ENCODE measurements at places on chromosomes 3 and 15.

- DNase-seq, result no peak
These were observed 30.6 kb upstream of the LPP start for GRCh38 chr3:188123170-188123905.

- no peak for DNase-seq
These were observed 27.6 kb downstream of the ZNF860 start for GRCh38 chr3:32009101-32009500.

DNA sequence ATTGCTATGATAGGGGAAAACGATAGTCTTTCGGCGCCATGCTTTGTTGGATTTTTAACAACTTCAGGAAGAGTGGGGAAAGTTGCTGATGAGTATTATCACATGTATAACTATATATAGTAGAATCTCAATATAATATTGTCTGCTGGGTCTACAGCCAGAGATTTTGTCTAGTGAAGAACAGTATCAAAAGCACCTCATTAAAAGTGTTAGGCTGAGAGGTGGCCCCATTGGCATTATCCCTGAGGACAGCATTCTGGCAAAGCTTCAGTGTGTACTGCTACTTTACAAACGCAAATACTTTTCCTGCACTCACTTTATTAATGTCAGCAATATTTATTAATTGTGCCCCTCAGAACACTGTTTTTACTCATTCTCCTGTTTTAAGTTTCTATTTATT is 11.8 kb downstream of the QTRT2 start:
- no peak for DNase-seq

DNA sequence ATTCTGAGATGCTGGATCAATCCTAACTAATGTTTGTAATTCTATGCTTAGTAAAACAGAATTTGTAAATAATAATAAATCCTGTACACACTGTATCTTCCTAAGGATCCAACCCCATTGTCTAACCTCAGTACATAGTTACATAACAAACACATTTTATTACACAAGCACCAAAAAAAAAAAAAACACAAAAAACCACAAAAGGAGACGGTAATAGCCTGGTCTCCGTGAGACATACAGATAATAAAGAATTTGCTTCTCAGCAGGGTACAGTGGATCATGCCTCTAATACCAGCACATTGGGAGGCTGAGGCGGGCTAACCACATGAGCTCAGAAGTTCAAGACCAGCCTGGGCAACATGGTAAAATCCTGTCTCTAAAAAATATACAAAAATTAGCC is 558.7 kb downstream of the MAGI1 start:
- no peak for DNase-seq

GRCh38 chr3:33612607-33613006 is 105.4 kb downstream of the CLASP2 start:
- no peak for DNase-seq

DNA sequence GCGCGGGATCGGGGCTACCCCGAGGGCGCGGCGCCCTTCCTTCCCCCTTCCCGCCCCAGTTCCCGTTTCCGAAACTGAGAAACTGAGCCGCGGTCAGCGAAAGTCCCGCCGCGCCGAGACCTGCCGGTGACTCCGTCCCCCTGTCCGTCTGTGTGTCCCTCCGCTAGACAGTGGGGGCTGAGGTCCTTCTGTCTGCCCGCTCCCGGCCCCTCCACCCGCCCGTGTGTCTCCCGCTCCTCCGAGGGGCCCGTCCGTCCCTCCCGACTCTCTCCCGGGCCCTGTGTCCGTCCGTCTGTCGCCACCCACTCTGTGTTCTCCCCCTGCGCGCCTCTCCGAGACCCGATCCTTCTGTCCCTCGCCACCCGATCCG is 426 bp downstream of the PRKCD start:
- peak; percentile 4 for DNase-seq

- DNase-seq, result no peak
These were observed 39.6 kb downstream of the TRIM69 start for GRCh38 chr15:44775953-44776352.

- DNase-seq, result no peak
These were observed 136.5 kb upstream of the RASGRP1 start for GRCh38 chr15:38701149-38701548.

GRCh38 chr3:5275529-5275928 is 88.0 kb downstream of the EDEM1 start:
- DNase-seq, result no peak

DNA sequence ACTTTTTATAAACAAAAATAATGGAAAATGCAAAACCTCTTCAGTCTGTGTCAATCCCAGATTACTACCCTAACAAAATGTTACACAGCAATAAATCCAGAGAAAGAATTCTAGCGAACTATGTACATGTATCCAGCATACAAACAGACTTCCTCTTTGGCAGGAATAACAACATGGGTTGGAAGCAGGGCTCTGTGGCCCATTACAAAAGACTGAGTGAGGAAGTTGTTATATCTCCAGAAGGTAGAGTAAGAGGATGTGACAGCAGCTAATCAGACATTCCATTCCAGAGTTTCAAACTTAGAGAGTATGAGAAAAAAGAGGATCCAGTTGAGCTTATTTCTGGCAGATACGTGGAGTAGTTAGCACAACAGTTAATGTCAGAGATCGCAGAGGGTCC is 294.0 kb upstream of the PLSCR5 start:
- no peak for DNase-seq

DNA sequence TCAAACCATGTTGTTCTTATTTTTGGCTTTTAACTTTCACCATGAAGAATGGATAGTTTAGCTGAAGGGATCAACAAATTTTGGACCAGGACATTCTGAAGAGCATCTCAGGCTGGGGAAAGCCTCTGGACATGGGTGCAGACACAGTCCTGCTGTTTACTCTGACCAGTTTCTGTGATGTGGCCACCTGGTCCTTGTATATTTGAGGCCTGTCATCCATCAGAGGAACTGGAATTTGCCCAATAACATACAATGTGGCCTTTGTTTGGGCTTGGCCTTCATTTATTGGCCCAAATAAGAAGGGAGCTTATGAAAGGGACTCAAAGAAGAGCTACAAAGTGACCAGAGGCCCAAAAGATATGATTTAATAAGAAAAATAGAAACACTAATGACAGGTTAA is 127.9 kb downstream of the MYRIP start:
- no peak for DNase-seq

DNA sequence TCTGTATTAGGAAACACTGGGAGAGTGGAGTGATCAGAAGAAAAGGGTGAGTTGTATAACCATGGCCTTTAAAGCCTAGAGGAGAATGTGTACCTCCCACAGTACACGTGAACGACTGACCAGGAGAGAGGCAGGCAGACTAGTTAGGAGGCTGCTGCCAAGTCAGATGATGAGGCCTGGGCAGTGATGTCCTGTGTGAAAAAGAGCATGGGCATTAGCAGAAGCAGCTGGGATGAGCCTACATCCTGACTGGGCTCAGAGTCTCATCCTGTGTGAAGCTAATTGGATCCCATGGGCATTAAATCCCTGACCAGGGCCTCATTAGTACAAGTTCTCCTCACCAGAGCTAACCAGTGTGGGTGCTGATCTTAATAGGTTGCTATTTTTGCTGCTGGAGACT is 89.1 kb upstream of the SLC2A2 start:
- no peak for DNase-seq

- no peak for DNase-seq
These were observed 237.6 kb upstream of the MME start for GRCh38 chr3:154842536-154842935.

GRCh38 chr15:26945046-26945445 is 25.9 kb upstream of the GABRG3 start:
- DNase-seq, result no peak

DNA sequence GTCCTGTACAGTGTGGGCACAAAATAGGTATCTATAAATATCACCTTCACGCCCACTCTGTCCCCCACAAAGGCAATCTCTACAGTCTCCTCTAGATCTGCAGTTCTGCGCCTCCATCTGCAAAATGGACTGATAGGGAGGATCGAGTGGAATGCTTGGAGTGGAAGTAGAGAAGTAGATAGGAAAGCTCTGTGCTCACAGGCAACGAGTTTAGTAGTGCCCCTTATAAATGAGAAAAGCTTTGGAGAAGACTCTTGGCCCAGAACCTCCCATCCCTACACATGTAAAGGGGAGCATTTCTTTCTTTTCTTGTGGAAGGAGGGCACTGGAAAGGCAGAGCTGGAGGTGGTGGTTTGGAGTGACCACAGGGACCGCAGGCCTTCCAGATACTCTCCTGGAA is 88.5 kb downstream of the ZNF621 start:
- DNase-seq, result no peak

- DNase-seq, result no peak
These were observed 37.2 kb downstream of the ACAP2 start for GRCh38 chr3:195405651-195406050.

- DNase-seq, result no peak
These were observed 35.7 kb upstream of the SPSB4 start for GRCh38 chr3:141015481-141015880.

GRCh38 chr3:3707858-3708768 is 91.1 kb upstream of the LRRN1 start:
- no peak for DNase-seq

GRCh38 chr3:121958801-121959200 is 63.2 kb downstream of the ILDR1 start:
- no peak for DNase-seq

GRCh38 chr3:58999134-58999773 is 50.6 kb downstream of the CFAP20DC start:
- DNase-seq, result no peak

GRCh38 chr3:38281895-38282686 is at the start of gene SLC22A14:
Gene SLC22A14 (plus strand): TSS chr3:38282294. CDS start chr3:38306027, 23,733 bp downstream.
- no peak for DNase-seq

- no peak for DNase-seq
These were observed 47.5 kb upstream of the EPHB3 start for GRCh38 chr3:184514171-184514490.

- DNase-seq, result no peak
These were observed 23.5 kb upstream of the CLN6 start for GRCh38 chr15:68252925-68253534.

GRCh38 chr3:189914799-189915198 is 205.9 kb downstream of the P3H2 start:
- DNase-seq, result no peak

DNA sequence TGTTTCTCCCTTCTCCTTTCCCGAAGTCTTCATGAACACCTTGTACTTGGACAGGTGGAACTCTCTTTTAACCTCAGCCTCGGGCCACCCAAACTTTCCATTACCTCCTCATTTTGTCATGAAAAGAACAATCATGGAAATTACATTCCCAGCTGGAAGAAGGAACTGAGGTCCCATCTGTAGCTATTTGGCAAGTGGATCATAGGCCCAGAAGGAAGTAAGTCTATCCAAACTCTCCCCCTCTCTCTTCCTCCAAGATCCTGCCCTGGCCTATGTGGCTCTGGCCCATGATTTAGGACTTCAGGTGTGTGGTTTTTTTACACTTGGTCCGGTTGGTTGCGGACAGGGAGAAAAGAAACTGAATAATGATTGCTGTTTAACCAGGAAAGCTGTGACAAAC is 44.1 kb downstream of the ITGB5 start:
- no peak for DNase-seq

DNA sequence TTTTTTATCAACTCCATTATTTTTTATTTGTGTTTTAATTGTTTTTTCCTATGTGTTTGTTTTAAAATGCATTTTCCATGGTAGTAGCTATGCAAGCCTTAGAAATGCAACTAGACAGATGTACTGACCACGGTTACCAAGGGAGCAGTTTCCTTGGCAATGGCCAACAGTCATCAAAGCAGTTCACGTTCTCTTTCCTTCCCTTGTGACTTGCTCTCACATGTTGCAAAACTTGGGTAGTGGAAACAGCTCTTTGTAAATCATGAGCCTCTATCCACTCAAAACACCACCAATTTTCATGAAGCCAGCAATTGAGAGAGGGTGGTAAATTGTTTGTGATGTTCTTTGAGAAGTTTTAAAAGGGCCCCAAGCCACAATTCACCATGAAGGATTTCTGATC is 499.4 kb upstream of the MDFIC2 start:
- DNase-seq, result no peak

DNA sequence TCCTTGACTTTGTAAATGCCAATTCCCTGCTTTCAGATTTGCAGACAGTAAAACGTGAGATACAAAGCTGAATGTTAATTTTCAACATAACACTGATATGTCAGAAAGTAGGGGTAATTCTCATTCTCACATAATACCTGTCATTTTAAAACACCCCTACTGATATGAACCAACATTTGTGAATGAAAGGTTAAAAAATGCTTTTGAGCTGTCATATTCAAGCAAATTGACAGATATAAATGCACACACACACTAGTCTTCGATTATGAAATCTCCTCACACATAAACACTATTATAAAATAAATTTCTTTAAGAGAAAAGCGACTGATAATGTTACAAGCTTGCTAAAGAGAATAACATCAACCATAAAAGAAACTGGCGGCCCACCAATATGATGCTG is 128.8 kb downstream of the PEAK1 start:
- no peak for DNase-seq

DNA sequence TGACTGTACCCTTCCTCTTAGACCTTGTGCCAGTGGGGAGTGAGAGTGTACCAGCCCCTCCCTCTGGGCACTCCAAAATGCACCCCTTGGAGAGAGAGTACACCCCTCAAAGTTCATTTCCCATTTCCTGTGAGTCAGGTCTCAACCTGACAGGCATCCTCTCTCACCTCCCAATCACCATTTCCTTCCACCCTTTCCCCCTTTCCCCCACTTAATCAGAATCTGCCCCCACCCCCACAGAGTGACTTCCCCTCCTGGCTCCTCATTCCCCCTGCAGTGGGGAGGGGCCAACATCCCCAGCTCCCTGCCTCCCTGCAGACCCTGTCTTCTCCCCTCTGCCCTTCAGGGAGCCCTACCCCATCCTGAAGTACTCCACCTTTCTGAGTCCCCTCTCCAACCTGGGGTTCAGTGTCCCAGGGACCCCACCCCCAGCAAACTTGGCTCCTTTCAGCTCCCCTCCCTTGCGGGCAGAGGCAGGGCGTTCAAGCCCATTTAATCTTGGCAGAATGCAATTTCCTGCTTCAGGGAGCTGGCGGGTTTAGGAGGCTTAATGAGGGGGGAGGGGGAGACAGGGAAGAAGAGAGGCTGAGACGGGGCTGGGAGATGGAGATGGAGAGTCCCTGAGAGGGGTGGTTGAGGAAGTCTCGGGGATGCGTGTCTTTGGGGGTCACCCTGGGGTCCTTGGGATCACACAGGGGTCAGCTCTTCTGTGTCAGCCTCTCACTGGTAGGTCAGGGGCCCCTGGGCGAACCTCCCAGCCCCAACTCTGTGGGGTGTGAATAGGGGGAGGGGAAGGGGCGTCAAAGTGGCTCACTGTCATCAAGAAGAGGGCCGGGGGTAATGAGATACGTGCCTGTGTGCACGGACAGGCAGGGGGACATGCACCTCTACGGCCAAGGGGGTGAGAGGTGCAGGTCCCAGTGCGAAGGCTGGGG is 16.6 kb upstream of the SEMA3F start:
- DNase-seq, result no peak

GRCh38 chr3:196569003-196569516 is 600 bp downstream of the FBXO45 start:
- DNase-seq, result peak; percentile 38

- DNase-seq, result no peak
These were observed 1389.8 kb upstream of the ALCAM start for GRCh38 chr3:103976931-103977339.

GRCh38 chr15:46137443-46137842 is 502.6 kb downstream of the SQOR start:
- no peak for DNase-seq

DNA sequence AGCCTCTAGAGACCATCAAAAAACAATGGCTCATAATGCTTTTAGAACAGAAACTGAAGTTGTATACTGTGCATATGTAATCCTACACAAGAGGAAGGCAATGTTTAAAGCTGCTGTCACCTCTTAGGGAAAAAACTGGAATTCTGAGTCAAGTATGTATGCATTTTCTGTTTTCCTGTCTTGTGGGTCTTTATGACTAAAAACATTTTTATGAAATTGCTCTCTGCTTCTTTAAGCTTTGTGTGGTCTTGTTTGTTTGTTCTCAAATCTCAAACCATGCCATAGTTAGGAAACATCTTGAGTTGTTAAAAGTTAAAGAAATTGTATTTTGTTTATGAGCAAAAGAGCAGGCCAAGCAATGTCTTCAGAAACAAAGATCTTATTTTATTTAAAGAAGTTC is 80.9 kb upstream of the SOX2 start:
- no peak for DNase-seq
